ENCODE measurements at places on chromosomes 5 and 9.

GRCh38 chr5:131855452-131855851, 58.6 kb upstream of the FNIP1 start:
- no peak for DNase-seq

DNA sequence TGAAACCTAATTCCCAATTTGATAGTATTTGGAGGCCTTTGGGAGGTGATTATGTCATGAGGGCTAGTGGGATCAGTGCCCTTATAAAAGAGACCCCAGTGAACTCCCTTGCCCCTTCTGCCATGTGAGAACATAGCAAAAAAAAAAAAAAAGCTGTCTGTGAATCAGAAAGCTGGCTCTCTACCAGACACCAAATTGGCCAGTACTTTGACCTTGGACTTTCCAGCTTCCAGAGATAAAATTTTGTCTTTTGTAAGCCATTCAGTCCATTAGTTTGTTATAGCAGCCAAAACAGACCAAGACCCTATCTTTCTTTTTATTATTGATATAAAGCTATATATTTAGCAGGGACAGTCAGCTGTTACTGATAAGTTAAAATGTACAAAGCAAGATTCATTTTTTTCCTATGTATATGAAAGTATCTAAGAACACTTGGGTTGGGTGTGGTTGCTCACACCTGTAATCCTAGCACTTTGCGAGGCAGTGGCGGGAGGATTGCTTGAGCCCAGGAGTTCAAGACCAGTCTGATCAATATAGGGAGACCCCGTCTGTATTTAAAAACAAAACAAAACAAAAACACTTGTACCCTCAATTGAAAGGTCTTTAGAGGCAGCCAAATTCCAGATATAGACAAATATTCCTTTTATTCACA, 8.1 kb upstream of the C5orf24 start:
- DNase-seq = no peak

DNA sequence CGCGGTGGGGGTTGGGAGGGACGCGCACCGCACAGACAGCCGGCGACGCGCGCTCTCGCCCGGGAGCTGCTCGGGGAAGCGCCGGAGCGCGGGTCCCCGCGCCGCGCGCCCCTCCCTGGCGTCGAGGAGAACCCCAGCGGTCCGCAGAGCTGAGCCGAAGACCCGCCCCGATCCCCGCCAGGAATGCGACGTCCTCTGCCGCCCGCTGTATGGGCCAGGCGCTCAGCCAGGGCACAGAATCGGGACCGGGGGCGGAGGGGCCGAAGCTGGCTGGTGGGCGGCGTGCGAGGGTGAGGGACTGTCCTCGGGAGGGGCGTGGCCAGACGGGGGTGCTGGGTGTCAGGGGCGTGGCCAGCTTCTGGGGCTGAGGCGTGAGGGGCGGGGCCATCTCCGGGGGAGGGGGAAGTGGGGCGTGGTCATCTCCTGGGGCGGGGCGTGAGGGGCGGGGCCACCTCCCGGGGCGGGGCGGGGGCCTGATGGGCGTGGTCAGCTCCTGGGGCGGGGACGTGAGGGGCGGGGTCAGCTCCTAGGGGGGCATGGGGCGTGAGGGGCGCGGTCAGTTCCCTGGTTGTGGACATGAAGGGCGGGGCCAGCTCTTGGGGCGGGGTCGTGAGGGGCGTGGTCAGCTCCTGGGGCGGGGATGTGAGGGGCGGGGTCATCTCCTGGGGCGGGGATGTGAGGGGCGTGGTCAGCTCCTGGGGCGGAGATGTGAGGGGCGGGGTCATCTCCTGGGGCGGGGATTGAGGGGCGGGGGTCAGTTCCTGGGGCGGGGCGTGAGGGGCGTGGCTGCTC, 965 bp downstream of the PTGDS start:
- DNase-seq = no peak

- no peak for DNase-seq
Observed at GRCh38 chr9:131997779-131998178, 81.9 kb downstream of the MED27 start.
